Stimulated activated CD8-positive, alpha-beta memory T cell treated with anti-CD3 and anti-CD28 coated beads, Interleukin-7, amount 100 ng/mL, for 1 hour (primary cell): ENCODE measurements at places on chromosomes 3 and 15.

DNA sequence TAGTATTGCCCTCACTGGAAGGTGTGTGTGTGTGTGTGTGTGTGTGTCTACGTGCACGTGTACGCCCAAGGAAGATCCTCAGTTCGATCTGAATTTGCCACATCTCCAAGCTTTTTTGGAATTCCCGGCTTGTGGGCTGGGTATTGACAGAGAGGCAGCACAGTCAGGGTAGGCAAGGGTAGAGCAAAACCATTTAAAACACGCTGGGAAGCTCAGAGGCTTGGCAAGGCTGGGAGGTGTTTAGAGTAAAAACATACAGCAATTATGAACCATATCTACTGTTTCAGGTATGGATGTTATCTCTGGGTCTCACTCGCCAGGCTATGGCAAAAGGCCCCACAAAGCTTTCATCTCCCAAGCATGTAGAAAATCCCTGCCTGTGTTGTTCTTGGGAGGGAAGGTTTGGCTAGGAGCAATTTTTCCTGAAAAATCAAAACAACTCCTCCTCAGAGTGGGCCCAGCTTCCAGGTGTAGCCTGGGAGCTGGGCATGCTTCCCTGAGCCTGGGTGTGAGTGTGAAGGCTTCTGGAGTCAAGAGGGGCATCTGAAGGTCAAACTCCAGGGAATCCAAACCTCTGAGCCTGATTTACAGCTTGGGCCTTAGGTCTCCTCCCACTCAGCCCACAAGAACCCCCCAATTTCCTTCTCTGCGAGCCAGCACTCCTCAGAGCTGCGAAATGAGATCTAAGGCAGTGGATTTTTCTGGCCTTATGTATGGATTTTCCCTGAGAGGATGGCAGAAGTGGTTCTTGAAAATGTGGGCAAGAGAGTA is 244.8 kb upstream of the TPRG1 start:
- DNase-seq, result no peak

DNA sequence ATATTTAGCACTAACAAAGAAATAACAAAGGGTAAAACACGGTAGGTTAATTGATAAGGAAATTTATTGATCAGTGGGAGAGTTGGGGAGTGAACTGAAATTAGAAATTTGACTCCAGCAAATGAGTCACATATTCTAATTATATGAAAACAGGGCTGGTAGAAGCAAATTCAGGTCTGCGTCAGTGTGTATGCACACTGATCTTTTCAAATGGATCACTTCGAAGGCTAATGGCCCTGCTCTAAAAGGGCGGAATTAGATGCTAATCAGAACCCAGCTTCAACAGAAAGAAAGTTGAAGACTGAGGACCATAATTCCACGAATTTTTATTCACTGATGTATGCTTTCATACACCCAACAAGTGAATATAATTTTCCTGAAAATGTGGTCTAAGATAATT is 762.4 kb upstream of the DPPA4 start:
- DNase-seq, result no peak

DNA sequence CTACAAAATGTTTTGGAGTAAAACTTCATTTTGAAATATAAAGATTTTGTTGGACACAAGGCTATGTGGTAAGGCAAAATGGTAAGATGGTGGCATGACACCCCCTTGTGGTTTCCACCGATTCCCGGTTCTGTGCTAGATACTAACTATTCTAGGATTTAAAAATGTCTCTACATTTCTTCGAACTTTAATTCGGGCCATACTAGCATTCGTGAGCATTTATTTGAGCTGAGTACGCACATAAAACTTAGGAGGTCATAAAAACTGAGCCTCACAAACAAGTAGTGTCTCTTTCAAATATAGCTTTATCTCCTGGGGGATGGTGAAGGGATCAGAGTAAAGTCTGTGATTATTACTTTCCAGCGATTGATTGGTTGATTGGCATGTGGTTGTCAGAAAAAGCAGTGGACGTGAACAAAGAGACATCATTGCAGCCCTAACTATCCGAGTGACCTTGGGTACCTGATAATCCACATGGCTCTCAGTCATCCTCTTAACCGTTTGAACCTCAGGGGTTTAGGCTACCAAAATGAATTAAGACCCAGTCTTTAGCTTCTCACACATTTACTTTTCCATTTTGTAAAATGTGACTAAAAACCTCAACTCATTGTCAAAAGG is 1.1 kb upstream of the ZNF639 start:
- no peak for DNase-seq

GRCh38 chr3:174857301-174857700 is 1.8 kb upstream of the NAALADL2 start:
- no peak for DNase-seq

DNA sequence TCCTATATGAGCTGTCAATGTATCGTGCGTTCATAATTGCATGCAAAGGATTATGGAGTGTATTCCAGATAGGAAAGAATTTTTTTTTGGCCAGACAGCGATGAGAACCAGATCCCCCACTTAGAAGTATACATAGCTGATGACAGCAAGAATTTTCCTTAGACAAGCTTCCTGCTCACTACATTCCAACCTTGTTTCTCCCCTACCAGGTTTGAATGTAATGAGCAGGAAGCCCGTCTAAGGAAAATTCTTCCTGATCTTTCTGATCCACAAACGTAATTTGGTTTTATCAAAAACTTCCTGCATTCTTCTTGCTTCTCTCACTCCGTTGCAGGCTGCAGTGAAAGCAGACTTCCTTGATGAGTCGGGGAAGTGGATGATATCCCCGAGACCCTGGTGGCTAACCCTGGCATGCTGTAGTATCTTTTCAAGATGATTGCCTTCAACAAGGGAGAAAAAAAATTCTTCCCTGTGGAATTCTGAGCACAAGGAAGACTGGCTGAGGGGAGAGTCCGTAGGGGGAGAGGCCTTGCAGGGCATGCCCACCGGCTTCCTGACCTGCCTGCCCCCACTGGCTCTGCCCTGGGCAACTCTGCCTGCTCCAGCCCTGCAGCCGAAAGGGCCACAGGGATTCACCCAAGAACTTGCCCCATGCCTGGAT is 243.1 kb downstream of the TLE3 start:
- no peak for DNase-seq

DNA sequence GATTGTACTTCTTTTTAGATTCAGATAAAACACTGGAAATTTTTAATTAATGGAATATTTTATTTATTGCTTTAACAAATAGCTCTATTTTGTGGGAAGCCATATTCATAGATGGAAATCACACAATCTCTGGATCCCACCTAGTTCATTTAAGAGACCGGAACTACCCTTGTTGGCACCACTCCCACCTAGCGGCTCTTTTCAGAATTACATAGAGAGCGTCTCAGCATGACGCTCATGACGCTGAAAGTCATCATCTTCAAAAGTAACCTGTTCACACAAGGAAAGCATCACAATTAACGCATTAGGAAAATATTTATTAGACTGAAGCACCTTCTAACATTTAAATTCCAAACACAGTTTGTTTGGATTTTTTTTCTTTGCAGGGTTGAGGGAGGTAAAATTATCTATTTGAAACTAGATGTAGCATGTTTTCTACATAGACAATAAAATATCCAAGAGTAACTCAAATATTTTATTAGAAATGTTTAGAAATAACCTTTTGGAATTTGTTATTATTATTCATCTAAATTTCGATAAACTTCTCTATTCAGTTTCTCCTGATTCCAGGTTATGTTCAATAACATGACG is 214.9 kb upstream of the ARRDC4 start:
- no peak for DNase-seq

- DNase-seq, result no peak
Observed at GRCh38 chr15:51130344-51130743, 35.6 kb upstream of the TNFAIP8L3 start.
